ENCODE measurements at places on chromosomes 3 and 15.

DNA sequence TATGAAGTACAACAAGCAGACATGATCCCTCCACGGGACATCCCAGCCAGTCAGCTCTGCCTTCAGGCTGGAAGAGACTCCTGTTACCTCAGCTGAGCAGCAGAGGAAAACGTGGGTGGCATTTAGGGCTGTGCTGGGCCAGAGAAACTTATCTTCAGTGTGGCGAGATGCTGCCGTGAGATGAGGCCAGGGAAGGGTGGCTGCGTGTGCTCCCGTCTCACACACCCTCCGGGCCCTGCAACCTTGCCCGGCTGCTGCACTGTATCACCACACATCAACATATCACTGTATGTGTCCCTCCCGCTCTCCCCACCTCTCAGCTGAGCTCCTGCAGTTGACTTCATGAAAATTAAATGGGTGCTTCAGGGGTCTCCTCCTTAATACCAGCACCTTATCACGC lies 23.4 kb downstream of the BMF start:
- DNase-seq = no peak

- peak; percentile 27 for DNase-seq
Measured at GRCh38 chr3:42183991-42184632, 81.9 kb downstream of the CCK start.

- DNase-seq = no peak
Measured at GRCh38 chr15:63981596-63982320, 64.5 kb downstream of the DAPK2 start.

DNA sequence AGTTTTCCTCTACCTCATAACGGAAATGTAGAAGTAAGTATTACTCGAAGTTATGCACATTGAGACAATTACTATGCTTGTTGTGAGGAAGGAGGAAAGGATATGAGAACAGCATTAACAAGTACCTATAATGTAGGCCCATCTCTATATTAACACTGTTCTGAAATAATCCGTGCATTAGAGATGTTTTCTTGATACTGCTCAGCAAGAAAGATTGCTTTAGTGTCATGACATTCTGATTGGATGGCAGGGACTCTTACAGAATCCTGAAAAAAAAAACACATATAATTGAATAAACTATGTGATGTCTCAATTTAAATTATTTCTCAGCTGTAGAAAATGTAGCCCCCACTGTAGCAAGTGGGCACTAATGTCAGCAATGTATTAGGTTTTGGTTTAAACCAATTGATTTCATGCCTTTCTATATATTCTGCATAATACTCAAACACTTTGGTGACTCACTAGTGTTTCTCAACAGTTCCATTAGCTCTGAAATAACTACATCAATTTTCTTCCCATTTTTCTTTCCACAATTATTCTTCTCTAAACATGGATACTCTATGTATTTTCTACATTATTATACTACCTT lies 598.3 kb upstream of the BCHE start:
- DNase-seq = no peak

DNA sequence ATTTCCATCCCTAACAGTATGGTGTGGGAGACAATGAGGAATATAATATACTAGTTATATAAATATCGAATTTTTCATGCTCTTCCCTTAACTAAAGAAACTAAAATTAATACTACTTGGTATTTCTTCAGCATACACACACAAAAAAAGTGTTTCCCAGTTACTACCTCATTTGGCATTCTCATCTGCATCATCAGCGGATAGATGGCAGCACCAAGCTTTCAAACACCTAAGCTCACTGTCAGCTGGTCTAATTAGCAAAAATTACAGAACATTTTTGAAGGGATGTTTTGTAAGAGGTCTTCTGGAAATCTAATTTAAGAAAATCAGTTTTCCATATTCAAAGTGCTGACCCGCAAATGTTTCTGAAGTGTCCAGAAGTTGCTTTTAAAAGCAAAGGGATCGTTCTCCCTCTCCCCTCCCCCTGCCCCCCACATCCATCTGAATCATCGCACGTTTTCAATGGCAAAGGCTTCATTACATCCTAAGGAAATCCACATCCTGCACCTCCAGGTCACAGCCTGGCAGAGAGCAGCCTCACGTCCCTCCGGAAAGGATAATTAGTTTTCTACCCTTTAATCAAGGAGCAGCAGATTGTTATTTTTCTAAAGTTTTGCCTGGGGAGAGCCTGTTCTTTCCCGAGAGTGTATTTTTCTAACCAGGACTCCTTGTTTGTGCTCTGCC lies 86.1 kb upstream of the SPATA12 start:
- DNase-seq = no peak

GRCh38 chr15:78353093-78353492 lies 12.9 kb downstream of the CRABP1 start:
- DNase-seq = peak; percentile 23

- no peak for DNase-seq
Measured at GRCh38 chr3:100720426-100720825, 11.1 kb downstream of the TFG start.

- DNase-seq = no peak
Measured at GRCh38 chr15:52448011-52448890, 80.4 kb downstream of the MYO5A start.

- DNase-seq = peak; percentile 66
Measured at GRCh38 chr3:57961828-57962447, 46.3 kb upstream of the FLNB start.

- peak; percentile 39 for DNase-seq
Measured at GRCh38 chr3:159266779-159267178, 464.9 kb downstream of the MFSD1 start.

DNA sequence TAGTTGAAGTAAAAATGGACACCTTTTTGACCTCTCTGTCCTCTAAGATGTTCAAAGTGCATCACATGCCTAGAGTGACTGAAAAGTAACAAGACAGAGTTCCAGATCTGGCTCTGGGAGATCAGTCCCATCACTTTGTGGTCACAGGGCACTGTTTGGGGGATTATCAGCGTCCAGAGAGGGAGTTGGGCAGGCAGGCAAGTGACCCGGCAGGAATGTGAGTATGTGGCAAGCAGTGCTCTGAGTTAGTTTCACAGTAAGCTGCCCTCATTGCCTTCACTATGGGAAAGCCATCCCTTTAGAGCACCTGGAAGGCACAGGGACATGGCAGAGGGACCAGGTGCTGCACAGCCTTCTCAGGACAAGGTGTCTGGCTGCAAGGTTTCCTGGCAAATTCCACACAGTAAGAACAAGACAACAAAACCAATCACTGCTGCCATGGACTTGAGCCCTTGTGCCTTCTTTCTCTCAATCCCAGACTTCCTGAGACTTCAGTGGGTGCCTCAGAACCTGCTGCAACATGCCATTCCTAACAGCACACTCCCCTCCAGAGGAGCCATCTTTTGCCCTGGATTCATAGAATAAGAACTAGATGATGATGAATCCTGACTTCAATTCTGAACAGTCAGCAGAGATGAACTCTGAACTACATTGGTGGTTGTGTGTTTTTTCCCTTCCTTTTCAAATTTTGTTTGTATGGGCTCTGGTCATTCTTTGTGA lies 55.2 kb downstream of the TIPARP start:
- no peak for DNase-seq

DNA sequence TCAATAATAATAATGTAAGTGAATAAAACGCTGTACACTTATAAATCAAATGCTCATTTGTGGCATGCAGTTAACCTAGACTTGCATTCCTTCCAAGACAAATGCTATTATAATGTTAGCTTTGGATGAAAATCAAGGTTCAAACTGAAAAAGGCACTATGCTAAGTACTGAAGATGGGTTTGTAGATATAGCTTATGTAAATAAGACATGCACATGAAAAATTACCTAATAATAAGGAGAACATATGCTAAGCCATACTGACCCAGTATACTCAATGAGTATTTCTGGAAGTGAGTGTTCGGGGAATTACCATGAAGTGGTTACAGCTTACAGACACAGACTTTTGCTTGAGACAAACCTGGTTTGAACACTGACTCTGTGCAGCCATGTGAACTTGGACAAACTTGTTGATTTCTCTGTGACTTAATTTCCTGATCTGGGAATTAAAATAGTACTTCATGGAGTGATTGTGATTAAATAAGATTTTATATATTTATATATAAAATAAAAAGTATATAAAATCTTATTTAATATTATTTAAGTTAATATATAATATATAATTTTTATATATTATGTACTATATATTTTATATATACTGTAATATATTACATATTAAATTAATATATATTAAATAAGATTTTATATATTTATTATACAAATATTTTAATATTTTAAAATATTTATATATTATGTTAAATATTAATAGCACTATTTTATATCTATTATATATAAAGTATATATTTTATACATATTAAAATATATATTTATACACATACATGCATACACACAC lies 159.2 kb downstream of the ZPLD1 start:
- no peak for DNase-seq

DNA sequence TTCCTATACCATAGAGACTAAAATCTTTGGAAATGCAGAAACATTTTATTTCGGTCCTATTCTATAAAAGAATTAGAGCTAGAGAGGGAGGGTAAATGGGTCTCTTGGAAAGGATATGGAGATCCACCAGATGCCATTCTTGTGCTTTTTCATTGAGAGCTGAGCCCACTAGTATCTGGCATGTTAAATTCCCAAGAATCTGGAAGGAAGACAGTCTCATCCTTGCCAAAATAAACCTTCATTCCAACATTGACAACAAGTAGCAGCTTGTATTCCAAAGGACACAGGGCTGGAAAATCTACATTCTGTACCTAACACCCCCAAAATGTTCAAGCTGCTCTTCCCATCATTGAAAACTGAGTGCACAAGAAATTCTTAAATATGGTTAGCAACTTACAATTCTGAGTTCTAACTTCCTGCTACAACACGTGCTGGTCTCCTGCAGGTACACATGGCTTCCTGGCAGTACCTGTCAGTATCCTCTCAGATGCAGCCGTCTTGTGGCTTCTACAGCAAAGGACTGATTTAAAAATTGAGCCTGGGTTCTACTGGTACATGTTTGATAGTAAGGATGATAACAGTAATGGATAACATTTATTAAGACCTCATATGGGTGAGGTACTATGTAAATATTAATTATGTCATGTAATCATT lies 348.1 kb downstream of the SV2B start:
- no peak for DNase-seq

DNA sequence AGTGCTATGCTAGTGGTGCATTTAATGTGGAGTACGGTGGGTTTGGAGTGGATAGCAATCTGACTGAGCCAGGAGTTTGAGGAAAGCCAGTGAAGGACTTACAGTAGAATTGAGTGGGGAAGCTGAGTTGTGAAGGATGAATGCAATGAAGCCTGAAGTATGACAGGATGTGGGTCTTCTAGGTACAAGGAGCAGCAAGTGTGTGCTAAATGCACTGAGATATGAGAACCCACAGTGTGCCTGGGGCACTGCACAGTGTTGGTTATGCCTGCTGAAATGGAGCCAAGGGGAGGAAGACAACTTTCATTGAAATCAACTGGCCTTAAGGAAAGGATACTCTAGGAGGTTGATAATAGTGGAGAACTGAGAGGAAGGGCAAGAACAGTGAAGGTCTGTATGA lies 105.5 kb upstream of the MRPL3 start:
- no peak for DNase-seq

DNA sequence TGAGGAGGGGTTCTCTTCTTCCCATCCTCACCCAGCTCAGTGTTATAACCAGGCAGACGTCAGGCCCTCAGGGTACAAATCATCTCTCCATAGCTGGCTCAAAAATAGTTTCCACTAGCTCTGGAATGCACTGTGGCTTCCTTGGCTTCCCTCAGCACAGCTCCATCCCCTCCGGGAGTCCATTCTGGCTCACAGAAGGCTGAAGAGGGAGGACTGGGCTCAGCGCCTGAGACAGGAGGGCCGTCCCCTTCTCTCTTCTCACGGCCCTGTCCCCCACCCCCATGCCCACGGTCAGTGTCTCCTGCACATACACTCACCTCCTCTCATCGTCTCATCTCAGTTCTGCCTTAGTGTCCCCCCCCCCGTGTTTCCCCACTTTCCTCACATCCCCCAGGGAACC lies 50.1 kb downstream of the UMPS start:
- DNase-seq = peak; percentile 96

- DNase-seq = no peak
Measured at GRCh38 chr15:56074481-56075265, 81.3 kb upstream of the NEDD4 start.

- no peak for DNase-seq
Measured at GRCh38 chr3:126434264-126434590, 39.5 kb downstream of the CFAP100 start.

- peak; percentile 84 for DNase-seq
Measured at GRCh38 chr3:39383045-39383880, at the start of gene SLC25A38. Gene SLC25A38, plus strand, starts transcription at chr3:39383370. Its CDS starts 355 bp downstream, at chr3:39383725.

- DNase-seq = peak; percentile 12
Measured at GRCh38 chr3:3799173-3800079, at the start of gene LRRN1. Gene LRRN1, plus strand, starts transcription at chr3:3799431. Its CDS starts 45,211 bp downstream, at chr3:3844642.

GRCh38 chr3:121165397-121165837 lies 257.4 kb downstream of the STXBP5L start:
- DNase-seq = no peak

DNA sequence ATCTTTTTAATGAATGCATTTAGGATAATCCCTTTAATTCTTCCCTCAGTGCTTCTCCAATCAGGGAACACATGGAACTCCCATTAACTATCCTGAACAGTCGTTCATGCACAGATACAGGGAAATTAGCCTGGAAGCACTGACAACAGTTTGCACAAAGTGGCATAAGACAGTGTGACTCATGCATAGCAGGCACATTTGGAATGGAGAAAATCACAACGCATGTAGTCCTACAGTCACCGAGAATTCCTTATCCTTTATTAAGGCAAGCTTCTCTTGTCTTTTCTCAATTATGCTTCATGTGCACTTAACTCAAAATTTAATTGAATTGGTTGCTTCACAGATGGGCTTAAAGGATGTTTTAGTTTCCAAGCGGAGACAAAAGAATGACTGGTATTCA lies 155.0 kb upstream of the CRBN start:
- DNase-seq = no peak

DNA sequence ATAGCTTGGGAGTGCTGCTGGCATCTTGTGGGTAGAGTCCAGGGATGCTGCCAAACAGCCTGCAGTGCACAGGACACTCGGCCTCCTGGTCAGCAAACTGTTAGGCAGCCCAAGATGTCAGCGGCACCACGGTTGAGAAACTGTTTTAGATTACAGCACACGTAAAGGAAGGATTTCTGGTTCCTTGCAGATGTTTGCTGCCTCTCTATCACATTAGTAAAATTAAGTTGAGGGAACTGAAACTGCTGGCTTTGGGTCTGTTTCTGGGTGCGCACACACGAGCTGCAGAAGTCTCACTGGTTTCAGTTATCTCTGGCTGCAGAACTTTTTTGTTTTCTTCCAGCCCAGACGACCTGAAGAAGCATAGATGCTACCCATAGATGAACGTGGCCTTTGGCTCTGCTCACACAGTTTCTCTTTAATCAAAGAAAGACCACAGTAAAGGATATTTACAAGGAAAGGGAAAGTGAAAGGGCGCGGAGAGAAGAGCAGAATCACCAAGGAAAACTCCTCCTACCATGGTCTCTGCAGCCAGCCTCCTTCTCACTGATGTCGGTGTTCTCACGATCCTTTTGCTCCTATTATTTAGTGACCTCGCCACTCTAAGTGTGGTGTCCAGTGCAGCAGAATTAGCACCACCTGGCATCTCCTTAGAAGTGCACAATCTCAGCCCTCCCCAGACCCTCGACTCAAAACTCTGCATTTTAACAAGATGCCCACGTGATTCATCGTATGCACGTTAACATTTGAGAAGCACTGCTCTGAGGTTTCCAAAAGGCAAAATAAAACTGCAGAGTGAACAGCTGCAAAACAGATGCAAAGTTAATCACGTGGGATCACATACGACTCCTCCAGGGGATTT lies 50.6 kb upstream of the AKAP13 start:
- DNase-seq = peak; percentile 46

Measured in fibroblast of skin of back (primary cell).